Cerebellum (tissue), 4 donors: ENCODE measurements at places on chromosomes 3 and 15.

DNA sequence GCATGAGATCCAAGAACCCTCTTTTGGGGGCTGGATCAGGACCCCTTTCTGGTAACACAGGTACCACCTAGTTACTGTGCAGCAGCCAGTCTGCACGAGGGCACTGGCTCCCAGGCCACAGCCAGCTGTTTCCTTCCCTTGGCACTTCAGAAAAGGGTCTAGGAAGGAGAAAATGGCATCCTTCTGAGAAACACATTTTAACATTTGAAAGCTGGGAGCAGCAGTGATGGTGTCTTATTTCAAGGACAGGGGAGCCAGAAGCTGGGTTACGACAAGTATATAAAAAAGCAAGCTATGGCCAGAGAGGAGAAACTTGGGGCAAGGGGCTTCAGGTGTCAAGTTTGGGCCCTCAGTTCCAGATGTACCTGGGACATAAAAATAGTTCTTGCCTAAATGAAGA lies 282.8 kb downstream of the CTNNB1 start:
- DNase-seq, result no peak

DNA sequence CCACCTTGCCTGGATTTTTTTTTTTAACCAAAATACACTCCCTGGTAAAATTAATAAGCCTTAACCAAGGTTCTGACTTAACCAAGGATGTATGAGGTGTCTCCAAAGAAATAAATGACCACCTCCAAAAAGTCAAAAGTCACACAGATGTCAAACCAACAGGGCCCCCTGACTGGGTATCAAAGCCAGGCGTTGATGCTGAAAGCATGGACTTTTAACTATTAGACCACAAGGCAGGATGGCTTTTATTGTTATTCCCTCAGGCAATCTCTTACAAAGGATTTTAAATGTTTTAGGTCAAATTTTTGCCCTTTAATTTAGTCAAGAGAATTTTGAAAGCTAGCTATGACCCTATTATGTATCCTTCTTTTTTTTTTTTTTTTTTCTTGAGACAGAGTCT lies 60.4 kb downstream of the OSTN start:
- DNase-seq, result no peak

DNA sequence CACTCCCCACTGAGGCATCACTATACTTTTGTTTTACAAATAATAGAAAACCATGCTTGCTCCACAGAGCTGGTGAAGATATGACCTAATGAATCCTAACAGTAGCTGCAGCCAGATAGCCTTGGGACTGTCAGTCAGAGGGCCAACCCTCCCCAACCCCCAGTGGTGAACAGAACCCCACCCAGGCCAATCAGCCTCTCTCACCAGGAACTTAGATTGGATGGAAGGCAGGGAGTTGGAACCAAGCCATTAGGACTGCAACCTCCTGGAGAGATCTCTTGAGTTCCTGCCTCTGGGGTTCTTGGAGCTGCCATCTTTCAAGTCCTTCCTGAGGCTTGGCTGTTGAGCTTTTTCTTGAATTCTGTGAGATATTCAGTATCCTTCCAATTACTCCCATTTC lies 3.0 kb upstream of the MRPS22 start:
- no peak for DNase-seq

DNA sequence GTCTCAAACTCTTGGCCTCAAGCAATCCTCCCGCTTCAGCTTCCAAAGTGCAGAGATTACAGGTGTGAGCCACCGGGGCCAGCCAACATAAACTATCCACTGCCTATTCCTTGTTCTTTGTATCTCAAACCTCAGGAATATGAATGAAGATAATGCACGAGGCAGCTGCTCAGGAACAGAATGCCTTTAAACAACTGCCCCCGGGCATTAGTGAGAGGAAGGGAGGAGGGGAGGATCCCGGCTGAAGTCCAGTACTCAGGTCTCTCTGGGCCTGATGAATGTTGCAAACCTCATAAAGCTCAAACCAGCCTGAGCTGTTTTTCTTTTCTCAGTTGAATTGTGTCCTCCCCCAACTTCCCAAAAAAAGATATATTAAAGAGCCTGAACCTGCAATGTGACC lies 26.9 kb upstream of the MTMR14 start:
- no peak for DNase-seq

- DNase-seq, result no peak
Measured at GRCh38 chr3:135161425-135161824, 366.4 kb downstream of the EPHB1 start.

- no peak for DNase-seq
Measured at GRCh38 chr3:120730576-120731542, 11.5 kb downstream of the RABL3 start.

DNA sequence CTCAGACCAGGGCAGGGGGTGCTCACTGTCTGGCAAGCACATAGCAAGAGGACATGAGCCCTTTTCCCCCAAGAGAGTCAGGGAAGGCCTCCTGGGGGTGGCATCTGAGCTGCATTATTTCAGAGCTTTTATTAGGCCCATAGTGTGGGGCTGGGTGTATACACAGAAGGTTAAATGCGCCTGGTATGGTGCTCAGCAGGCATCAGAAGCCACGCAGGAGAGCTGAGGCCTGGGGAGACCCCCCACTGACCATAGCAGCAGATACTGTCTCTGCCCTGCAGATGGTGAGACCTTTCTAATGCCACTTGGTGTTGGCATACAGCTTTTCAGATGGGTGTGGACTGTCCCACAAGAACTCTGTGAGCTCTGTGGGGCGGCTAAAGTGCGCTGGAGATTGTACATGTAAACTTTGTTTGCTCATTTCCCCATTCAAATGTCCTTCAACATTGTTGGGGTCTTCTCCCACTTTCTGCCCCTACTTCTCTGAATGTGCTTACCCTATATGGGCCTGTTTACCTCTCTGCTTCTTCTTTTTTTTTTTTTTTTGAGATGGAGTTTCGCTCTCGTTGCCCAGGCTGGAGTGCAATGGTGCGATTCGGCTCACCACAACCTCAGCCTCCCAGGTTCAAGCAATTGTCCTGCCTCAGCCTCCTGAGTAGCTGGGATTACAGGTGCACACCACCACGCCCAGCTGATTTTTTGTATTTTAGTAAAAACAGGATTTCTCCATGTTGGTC lies 62.2 kb downstream of the CDC25A start:
- no peak for DNase-seq

- no peak for DNase-seq
Measured at GRCh38 chr3:187798126-187798525, 52.9 kb upstream of the BCL6 start.

DNA sequence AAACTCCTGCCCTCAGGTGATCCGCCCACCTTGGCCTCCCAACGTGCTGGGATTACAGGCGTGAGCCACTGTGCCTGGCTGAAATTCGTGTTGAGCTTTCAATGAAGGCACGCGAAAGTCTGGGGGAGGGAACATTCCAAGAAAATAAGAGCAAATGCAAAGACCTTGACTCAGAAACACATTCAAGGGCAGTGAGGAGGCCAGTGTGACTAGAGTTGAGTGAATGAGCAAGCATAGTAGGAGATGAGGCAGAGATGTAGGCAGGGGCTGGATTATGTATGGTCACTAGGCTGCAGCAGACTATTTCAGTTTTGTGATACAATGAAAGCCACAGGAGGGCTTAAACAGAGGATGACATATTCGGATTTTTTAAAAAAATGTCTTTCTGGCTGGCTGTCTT lies 67.0 kb downstream of the SCN11A start:
- no peak for DNase-seq

DNA sequence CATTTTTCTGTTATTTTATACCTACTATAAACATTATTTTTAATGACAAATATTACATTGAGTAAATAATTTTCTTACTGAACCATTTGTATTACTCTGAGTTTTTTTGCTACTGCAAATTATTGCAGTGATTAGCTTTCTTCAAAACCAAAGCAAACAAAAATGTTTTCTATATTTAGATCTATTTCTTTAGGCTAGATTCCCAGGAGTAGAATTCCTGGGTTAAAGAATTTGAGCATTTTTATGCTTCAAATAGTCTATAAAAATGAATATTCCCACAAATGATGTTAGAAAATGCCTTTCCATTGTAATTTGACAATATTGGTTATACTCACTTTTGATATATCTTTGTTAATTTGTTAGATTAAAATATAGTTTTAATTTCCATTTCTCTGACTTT lies 76.8 kb downstream of the LEKR1 start:
- DNase-seq, result no peak

DNA sequence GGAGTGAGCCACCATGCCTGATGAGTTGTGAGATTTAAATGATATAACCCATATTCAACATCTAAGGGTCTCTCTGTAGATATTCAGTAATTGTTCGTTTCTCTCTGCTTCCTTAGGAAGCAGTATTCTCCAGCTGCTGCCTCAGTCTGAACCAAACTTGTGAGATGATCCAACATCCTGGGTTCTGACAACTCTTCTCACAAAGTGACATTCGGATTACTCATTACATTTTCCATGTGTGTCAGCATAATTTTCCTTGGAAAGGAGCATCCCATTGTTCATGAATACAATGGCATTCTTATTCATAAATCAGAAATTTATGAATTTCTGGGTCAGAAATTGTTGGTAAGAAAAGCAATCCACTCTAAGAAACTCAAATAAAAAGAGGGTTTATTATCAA lies 15.0 kb upstream of the SEC22A start:
- DNase-seq, result no peak

- DNase-seq, result no peak
Measured at GRCh38 chr15:77542491-77543001, 90.2 kb downstream of the LINGO1 start.

DNA sequence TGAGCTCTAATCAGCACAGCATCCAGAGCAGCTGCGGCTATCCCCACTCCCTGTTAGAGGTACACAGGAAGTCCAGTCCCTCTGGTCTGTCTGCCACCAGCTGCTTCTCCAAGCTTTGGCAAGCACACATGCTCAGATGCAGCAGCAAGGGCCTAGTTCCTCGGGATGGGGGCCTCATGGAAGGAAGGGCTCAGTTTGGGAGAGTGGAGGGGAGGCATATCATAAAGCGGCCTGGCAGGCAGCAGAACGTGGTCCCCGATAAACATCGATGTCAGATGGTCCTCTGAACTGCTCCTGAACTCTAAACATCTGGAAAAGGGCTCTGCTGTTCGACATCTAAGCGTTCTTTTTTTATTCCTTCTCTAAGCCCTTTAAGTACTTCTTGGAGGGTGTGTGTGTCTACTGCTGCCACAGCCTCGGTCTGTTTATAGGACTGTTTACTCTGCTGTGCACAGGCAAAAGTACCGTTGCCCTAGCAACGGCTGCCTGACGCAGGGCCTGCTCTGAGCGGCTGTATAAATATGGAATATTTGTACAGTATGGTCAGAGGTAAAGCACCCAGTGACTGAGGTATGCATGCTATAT lies 74.6 kb downstream of the PRICKLE2 start:
- DNase-seq, result no peak

DNA sequence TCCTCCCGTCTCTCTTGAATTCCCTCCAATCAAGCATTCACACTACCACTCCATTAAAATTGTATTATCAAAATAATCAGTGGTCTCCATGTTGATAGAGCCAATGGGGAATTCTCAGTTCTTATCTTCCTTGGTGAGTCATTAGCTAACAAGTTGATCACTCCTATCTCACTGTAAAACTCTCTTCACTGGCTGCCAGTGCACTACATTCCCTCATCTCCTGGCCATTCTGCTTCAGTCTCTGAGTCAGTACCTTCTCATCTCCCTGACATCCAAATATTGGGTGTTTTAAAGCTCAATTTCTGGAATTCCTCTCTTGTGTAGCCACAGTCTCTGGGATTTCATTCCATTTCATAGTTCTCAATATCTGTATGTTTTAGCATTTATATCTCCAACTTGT lies 175.2 kb downstream of the ALDH1A2 start:
- DNase-seq, result no peak

- DNase-seq, result no peak
Measured at GRCh38 chr15:31227235-31227634, 99.4 kb upstream of the KLF13 start.

- DNase-seq, result no peak
Measured at GRCh38 chr3:106759731-106760130, 617.5 kb upstream of the CCDC54 start.

- no peak for DNase-seq
Measured at GRCh38 chr15:72285927-72286516, 13.7 kb upstream of the PARP6 start.

GRCh38 chr3:184784731-184785500 lies 27.1 kb upstream of the VPS8 start:
- no peak for DNase-seq

DNA sequence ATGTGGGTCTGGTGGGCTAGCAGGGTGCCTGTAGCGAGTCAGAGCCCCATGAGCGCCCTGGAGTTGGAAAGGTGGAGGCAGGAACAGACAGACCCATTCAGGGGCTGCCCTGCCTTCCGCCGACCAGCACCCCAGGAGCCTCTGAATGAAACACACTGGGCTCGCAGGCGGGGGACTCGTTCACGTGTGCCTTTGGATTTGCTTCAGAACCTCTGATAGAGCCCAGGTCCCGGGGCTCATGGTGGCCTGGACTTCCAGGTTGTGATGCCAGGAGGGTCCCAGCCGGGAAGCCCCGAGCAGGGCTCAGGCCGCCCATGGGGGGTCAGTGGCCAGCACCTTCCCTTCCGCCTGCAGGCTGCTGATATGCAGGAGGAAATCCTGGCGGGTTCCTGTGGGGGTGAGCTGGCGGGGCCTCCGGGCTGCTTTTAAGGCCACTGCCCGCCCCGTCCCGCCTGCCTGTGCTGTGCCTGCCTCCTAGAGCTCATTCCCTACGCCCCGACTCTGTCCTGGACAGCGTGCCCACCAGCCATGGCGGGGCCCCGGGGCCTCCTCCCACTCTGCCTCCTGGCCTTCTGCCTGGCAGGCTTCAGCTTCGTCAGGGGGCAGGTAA lies at the start of gene STAB1:
Gene STAB1 (plus strand): TSS at position 453 of the 610 bp plus-strand sequence. CDS start 76 bp downstream, at position 529.
- no peak for DNase-seq

DNA sequence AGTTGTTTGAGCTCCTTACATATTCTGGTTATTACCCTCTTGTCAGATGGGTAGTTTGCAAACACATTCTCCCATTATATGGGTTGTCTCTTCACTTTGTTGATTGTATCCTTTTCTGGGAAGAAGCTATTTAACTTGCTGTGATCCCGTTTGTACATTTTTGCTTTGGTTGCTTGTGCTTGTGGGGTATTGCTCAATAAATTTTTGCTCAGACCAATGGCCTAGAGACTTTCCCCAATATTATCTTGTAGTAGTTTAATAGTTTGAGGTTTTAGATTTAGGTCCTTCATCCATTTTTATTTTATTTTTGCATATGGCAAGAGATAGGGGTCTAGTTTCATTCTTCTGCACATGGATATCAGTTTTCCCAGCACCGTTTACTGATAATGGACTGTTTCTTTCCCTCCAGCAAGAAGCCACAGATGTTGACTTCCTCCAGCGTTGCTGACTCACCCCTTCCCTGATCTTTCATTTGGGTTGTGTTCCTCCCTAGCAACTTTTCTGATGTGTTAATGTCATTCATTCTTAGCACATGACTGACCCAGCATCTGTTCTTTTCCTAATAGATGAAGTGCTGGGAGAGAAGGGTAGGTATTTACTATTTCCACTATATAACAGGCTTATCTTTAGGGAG lies 166.7 kb upstream of the SGO1 start:
- no peak for DNase-seq
